Heart left ventricle (tissue), 16 donors: ENCODE measurements at places on chromosomes 12 and 14. TPM values are rescaled to one million over a fixed set of nuclear protein-coding genes. Genes with fewer than 3 reads are reported as not detected.

The C14orf119 gene
- total RNA-seq = 15.6 TPM

The RPGRIP1 gene
- 0.44 TPM for total RNA-seq

The ACOT6 gene
- total RNA-seq = not detected

The CCND2 gene
- 517 TPM for total RNA-seq

The GNB3 gene
- 2.5 TPM for total RNA-seq

The TMEM119 gene
- 4.8 TPM for total RNA-seq

The INHBC gene
- not detected for total RNA-seq

The GLIPR1L1 gene
- not detected for total RNA-seq

The GRIP1 gene
- 8.3 TPM for total RNA-seq

The NKX2-1 gene
- total RNA-seq = not detected

The SMAGP gene
- 2.0 TPM for total RNA-seq

The TAC3 gene
- not detected for total RNA-seq

The MGP gene
- total RNA-seq = 280 TPM

The RTL1 gene
- not detected for total RNA-seq

The INSM2 gene
- not detected for total RNA-seq

The IGFBP6 gene
- 32.5 TPM for total RNA-seq

The PLEKHG7 gene
- total RNA-seq = not detected

The MYF6 gene
- total RNA-seq = not detected

The HPD gene
- total RNA-seq = 1.3 TPM

The RNU6-7 gene
- not detected for total RNA-seq
